ENCODE measurements at places on chromosomes 7 and 10.
A peak's percentile ranks its signal among the peaks of the same experiment; 100 is the strongest.

GRCh38 chr7:146119002-146119401 lies 2.4 kb downstream of the CNTNAP2 start:
- DNase-seq: no peak

GRCh38 chr7:26127411-26127810 lies 24.6 kb upstream of the NFE2L3 start:
- DNase-seq: no peak

DNA sequence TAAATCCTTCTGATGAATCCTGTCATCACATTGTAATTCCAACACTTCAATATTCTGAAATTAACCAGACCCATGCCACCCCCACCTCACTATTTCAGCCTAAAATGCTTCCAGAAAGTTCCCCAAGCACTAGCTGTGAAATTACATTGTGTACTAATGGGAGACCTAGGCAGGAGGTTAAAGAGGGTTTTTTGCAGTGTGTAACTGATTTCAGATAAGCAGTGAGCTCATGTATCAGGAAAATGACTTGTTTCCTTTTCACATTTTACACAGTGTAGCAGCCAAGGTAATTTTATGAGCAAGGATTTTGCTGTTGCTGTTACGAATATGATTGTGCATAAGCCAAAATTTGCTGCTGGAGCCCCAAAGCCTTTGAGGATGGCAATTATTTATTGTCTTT lies 129.0 kb downstream of the INHBA start:
- no peak for DNase-seq

DNA sequence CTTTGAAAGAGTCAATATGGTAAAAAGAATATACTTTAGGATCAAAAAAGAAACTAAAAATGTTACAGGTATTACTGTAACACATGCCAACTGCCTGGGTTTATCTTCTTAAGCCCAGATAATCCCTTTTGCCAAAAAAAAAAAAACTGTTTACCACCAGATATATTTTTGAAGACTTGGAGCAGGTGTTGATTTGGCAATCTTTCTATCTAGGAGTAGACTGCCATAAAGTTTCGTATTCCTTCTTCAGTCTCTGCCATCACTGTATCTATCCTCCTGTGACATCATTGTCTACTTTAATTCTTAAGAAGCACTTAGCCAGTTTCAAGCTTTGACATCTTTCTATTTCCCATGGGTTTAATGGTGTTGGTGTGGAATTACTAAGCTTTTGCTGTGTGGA lies 161.0 kb downstream of the ST7 start:
- DNase-seq: no peak

- no peak for DNase-seq
Observed at GRCh38 chr10:29397221-29397620, 108.4 kb downstream of the LYZL1 start.

DNA sequence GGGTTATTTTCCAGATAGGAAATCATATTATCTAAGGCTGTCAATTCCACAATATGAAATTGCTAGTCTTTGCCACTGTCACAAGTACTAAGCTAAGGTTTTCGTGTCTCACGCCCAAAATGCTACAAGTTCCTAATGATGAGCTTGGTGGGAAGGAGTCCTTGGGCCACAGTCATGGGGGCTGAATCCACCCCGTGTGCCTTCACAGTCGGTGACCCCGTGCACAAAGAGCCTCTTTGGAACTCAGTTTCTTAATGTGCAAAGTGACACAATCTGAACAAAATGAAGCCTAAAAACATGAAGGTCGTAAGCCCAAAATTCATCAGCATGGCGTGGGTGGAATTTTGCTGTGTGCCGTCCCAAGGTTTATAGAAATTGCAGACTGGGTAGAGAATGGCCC lies 337.0 kb upstream of the GALNT17 start:
- DNase-seq: no peak

GRCh38 chr10:8137726-8138125 lies 83.2 kb downstream of the GATA3 start:
- no peak for DNase-seq

DNA sequence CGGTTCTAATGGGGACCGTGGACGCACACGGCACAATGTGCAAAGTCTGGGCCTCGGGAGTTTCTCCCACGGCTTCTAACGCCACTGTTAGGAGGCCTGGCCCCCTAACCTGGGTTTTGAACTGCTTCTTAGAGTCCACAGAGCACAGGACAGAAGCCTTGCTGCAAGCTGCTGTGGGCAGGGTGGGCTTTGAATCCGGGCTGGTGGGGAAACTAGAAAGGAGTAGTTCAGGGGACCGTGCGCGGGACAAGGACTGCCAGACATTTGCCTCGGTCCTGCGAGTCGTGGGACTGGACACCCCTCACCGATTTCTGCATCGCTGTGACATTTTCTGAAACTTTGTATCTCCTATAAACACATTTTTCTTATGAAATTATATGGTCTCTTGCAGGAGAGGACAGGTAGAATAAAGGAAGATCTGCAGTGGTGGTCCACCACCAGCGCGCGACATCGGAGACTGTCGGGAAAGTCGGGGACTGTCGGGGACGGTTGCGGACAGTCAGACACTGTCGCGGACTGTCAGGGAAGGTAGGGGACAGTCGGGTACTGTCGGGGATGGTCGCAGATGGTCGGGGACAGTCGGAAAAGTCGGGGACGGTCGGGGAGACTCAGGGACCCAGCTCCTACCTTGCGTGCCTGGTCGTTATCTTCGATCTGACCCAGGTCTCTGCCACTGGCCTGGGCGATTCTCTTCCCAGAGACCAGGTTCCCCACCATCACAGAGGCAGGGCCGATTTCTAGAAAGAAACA lies 222.1 kb downstream of the ZMYND11 start:
- no peak for DNase-seq

- no peak for DNase-seq
Observed at GRCh38 chr10:44757551-44758205, 153.5 kb upstream of the TMEM72 start.

DNA sequence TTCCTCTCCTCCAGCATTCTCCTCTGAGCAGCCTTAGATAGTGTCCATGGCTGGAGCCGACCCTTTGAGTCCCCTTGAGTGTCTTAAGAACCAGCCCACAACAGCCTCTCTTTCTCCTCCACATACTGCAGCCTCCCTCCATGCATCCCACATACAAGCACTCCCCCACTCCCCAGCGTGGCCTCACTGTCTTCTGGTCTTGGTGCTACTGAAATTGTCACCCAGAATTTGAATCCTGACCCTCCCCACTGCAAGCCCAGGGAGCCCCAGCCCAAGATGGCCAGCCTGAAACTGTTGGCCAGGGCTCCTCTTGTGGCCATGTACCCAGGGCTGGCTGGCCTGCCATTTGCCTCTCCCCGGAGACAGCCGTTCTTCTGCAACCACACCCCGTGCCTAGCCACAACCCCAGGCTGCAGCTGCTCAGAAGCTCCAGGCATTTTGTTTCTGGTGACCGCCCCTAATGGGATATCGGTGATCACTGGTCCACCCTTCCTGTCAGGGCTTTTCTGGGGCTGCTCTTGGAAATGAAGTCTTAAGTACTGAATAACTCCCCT lies 18.8 kb upstream of the SH2D4B start:
- DNase-seq: no peak

DNA sequence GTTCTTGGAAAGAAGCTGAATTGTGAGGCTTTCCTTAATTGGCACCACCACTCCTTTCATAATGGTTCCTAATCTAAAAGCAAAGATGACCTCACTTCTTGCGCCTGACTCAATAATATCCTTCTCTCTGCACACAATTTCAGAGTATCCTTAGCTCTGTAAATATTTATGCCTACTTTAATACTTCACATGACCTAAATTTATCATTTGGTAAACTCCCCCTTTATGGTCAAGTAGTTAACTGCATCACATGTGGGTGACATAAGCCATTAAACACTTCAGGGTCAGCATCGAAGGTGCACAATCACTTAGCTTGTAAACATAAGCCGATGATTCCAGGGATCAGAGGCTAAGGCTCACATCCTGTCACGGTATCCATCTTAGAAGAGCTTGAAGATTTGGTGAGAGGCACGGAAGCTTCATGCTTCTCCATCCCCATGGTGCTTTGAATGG lies 7.3 kb upstream of the RHOBTB1 start:
- no peak for DNase-seq

GRCh38 chr10:8365935-8366911 lies 311.7 kb downstream of the GATA3 start:
- DNase-seq: no peak

DNA sequence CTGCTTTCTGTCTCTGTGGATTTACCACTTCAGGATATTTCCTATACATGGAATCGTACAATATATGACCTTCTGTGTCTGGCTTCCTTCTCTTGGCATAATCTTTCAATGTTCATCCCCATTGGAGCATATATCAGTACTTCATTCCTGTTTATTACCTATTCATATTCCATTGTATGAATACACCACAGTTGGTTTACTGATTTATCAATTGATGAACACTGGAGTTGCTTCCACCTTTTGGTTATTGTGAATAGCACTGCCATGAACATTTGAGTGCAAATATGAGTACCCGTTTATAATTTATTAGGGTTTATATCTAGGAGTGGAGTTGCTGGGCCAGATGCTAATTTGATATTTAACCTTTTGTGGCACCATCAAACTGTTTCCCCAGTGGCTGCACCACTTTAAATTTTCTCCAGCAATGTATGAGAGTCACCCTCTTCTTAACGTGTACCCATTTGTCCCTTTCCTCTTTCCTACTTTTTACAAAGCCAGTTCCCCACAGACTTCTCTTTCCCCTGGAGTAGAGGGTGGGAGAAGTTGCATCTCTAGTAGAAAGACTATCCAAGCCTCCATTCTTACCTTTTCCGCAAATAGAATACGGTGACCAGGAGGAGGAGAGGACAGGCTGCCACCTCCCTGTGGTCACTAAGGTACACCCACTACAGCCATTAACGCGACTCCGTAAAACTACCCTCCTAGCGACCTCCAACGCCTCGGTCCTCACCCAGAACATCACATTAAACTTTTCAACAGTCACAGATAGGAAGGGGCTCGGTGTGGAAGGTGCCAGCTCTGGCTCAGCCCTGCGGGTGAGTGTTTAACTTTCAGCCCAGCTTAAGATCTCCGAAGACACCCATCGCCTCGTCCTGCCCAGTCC lies 25.6 kb downstream of the SCD start:
- no peak for DNase-seq

- no peak for DNase-seq
Observed at GRCh38 chr10:22464966-22465629, 119.8 kb downstream of the SPAG6 start.

DNA sequence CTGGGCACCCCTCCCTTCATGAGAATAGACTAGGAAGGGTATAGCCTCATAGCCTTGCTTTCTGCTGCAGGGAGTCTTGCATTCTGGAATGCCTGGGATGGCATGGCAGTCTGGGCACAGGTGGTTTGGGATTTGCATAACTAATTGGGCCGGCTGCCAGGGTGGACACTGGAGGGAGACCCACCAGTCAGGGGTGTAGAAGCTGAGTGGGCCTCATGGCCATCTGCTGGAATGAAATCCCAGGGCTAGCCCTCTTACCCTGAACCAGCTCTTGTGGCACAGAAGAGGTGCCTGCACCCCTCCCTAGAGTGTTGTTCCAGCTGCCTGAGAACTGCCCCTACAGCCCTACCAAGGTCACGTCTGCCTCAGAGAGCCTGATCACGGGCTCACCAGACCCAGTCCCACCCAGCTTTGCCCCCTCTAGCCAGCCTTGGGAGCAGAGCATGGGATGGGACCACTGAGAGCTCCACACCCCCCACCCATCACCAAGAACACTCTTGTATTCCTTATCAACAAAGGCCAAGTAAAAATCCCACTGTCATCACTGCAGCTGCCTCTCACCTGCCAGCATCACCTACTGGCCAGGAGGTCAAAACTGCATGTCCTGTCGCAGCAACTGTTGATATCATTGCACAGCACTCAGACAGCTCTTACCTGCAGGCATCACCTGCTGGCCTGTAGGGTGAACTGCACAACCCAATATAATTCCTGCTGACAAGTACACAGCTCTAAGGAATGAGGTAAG lies 148.9 kb downstream of the ZEB1 start:
- peak; percentile 11 for DNase-seq

DNA sequence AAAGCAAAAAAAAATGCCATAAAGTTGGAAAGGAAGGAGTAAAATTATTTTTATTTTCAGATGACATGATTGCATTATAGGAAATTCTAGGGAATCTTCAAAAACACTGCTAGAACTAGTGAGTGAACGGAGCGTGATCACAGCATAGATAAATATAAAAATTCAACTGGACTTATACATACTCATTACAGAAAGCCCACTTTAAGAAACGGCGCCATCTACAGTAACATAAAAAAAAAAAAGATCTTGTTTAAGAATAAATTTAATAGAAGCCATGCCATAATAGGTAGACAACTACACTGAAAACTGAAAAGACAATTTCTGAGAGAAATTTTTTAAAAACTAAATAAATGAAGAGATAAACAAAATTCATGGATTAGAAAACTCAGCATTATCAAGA lies 623.1 kb upstream of the MGMT start:
- no peak for DNase-seq

All from body of pancreas (tissue), 4 donors.